ENCODE measurements at places on chromosomes 2 and 18.

GRCh38 chr2:191797942-191798876 lies 48.7 kb downstream of the CAVIN2 start:
- no peaks in the 10 kb centered on the region for H3K4me1 ChIP-seq
- H3K4me3 ChIP-seq = no peak overlapping the region
- no peak for DNase-seq
- H3K27ac ChIP-seq = no peak overlapping the region
- H3K27me3 ChIP-seq = no peaks in the 10 kb centered on the region

GRCh38 chr18:6878556-6879297 lies 149.2 kb downstream of the ARHGAP28 start:
- H3K27ac ChIP-seq = no peak overlapping the region
- no peaks in the 10 kb centered on the region for H3K4me1 ChIP-seq
- H3K4me3 ChIP-seq = no peak overlapping the region

- no peak overlapping the region for H3K27ac ChIP-seq
- H3K36me3 ChIP-seq = no peaks in the 10 kb centered on the region
- H3K27me3 ChIP-seq = peaks cover 30% of the 10 kb centered on the region
- H3K4me3 ChIP-seq = no peak overlapping the region
- H3K4me1 ChIP-seq = peaks cover 3% of the 10 kb centered on the region
- DNase-seq = no peak
These were observed 21.2 kb upstream of the ODC1 start for GRCh38 chr2:10469301-10469700.

GRCh38 chr18:46502444-46502843 lies 154.6 kb downstream of the LOXHD1 start:
- H3K4me3 ChIP-seq = no peak overlapping the region
- H3K36me3 ChIP-seq = no peaks in the 10 kb centered on the region
- no peaks in the 10 kb centered on the region for H3K4me1 ChIP-seq

DNA sequence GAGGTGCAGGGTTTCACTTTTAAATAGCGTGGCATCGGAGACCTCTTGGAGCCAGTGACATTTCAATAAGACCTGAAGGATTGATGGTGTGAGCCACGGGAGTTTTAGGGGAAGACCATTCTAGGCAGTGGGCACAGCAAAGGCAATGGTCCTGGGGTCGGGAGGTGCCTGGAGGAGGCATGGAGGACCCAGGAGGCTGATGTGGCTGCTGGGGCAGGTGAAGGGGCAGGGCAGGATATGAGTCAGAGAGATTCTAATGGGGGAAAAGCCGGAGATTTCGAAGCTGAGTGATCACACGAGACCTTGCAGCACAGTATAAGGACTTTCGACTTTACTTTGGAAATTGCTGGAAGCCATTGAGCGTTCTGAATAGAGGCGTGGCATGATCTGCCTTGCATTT lies 79.6 kb upstream of the KCNE4 start:
- H3K27ac ChIP-seq = no peak overlapping the region
- H3K36me3 ChIP-seq = no peaks in the 10 kb centered on the region
- no peak overlapping the region for H3K4me3 ChIP-seq
- H3K27me3 ChIP-seq = 0 out of 2 replicates have a peak, but pooled peaks cover 4% of the 10 kb centered on the region

DNA sequence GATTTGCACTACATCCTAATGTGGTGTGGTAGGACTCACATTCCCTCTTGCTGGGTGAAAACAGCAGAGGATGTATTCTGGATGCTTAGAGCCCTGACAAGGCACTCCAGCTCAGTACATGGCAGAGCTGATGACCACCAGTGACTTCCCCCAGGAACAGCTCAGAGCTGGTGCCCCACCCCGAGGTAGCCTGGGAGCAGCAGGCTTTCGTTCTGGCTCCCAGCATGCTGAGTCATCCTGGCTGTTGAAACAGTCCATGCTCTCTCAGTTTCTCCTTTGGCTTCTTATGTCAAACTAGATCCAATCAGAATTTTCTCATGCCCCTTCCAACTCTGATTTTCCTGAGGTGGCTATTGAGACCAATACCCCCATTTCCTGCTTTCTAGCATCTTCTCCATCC lies 438.2 kb downstream of the NBAS start:
- H3K36me3 ChIP-seq = no peaks in the 10 kb centered on the region
- peak; percentile 40 for DNase-seq
- no peaks in the 10 kb centered on the region for H3K4me1 ChIP-seq
- H3K27ac ChIP-seq = no peak overlapping the region
- no peak overlapping the region for H3K4me3 ChIP-seq

- no peak for DNase-seq
- H3K36me3 ChIP-seq = no peaks in the 10 kb centered on the region
- H3K4me3 ChIP-seq = no peak overlapping the region
- H3K4me1 ChIP-seq = no peaks in the 10 kb centered on the region
- no peak overlapping the region for H3K27ac ChIP-seq
These were observed 88.0 kb downstream of the TCF7L1 start for GRCh38 chr2:85221067-85221691.

GRCh38 chr2:97741251-97741650 lies 27.9 kb downstream of the ZAP70 start:
- peaks cover 34% of the 10 kb centered on the region for H3K27me3 ChIP-seq
- H3K36me3 ChIP-seq = no peaks in the 10 kb centered on the region
- no peak for DNase-seq
- peaks cover 10% of the 10 kb centered on the region for H3K4me1 ChIP-seq
- no peak overlapping the region for H3K27ac ChIP-seq
- H3K4me3 ChIP-seq = no peak overlapping the region

DNA sequence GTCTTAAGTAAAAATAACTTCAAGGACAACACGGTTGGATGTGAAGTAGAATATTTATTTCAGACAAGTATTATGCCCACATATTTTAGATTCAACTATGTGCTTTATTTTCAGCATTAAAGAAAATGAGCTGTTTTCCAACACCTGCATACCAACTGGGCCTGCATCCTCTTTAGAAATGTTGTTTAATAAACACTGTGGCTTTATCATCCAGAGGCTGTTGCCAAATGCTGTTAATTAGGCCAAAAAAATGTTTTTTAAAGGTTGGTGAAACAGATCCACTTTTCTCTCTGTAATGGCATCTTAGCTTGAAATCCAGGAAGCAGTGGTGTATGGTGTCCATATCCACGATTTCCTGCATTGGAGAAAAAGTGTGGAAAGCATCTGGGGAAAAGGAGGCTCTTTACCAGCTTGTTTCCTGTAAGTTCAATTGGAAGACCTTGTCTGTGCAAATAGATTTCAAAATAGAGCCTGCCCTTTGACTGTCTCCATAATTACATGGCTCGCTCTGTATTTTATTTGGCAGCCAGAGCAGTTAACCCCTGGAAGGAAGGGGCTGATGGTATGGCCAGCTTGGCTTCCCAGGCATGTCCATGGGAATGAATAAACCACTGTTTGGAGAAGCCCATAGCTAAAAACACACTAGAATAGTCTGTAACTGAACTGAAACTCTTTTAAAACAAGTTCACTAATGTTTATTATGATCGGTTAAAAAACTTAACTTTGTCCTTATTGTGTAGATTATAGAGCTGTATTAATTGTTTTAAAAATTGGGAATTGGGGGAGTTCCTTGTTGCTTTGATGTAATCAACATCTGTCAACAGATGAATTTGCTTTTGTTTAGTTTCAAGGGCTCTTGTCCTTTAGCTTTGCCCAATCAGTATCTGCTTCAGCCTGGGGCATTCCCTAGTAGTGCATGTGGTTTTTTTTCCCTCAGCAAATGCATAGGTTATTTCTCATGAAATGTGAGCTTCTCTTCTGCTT lies 33.0 kb upstream of the DLX1 start:
- no peak overlapping the region for H3K27ac ChIP-seq
- DNase-seq = no peak
- peaks cover 37% of the 10 kb centered on the region for H3K4me1 ChIP-seq
- H3K4me3 ChIP-seq = no peak overlapping the region
- H3K36me3 ChIP-seq = no peaks in the 10 kb centered on the region

GRCh38 chr2:134279417-134279816 lies 25.5 kb downstream of the MGAT5 start:
- DNase-seq = no peak
- no peaks in the 10 kb centered on the region for H3K36me3 ChIP-seq
- H3K4me1 ChIP-seq = no peaks in the 10 kb centered on the region
- no peaks in the 10 kb centered on the region for H3K27me3 ChIP-seq

GRCh38 chr2:48170281-48170680 lies 264.0 kb upstream of the FBXO11 start:
- DNase-seq = no peak

- no peaks in the 10 kb centered on the region for H3K27me3 ChIP-seq
- no peaks in the 10 kb centered on the region for H3K4me1 ChIP-seq
- no peaks in the 10 kb centered on the region for H3K36me3 ChIP-seq
These were observed 122.5 kb downstream of the PLEKHM3 start for GRCh38 chr2:207902821-207903220.

- no peak for DNase-seq
- H3K27me3 ChIP-seq = no peaks in the 10 kb centered on the region
- no peak overlapping the region for H3K4me3 ChIP-seq
- H3K36me3 ChIP-seq = no peaks in the 10 kb centered on the region
- H3K4me1 ChIP-seq = no peaks in the 10 kb centered on the region
These were observed 723.7 kb downstream of the DCDC2C start for GRCh38 chr2:4427083-4427482.

GRCh38 chr2:209236377-209236776 lies 187.5 kb upstream of the MAP2 start:
- no peaks in the 10 kb centered on the region for H3K36me3 ChIP-seq
- no peak for DNase-seq
- H3K27ac ChIP-seq = no peak overlapping the region
- H3K4me3 ChIP-seq = no peak overlapping the region
- no peaks in the 10 kb centered on the region for H3K27me3 ChIP-seq
- H3K4me1 ChIP-seq = no peaks in the 10 kb centered on the region

GRCh38 chr2:197311421-197312033 lies 947 bp upstream of the ANKRD44 start:
- no peaks in the 10 kb centered on the region for H3K36me3 ChIP-seq
- DNase-seq = no peak
- no peak overlapping the region for H3K27ac ChIP-seq
- no peak overlapping the region for H3K4me3 ChIP-seq
- H3K27me3 ChIP-seq = peaks cover 15% of the 10 kb centered on the region

- DNase-seq = no peak
- peaks cover 6% of the 10 kb centered on the region for H3K4me1 ChIP-seq
- H3K4me3 ChIP-seq = no peak overlapping the region
- H3K36me3 ChIP-seq = no peaks in the 10 kb centered on the region
These were observed 2.5 kb upstream of the SH3RF3 start for GRCh38 chr2:109126501-109126860.

- no peaks in the 10 kb centered on the region for H3K4me1 ChIP-seq
- peaks cover 4% of the 10 kb centered on the region for H3K27me3 ChIP-seq
- no peaks in the 10 kb centered on the region for H3K36me3 ChIP-seq
- no peak overlapping the region for H3K27ac ChIP-seq
These were observed 71.9 kb upstream of the KLHL29 start for GRCh38 chr2:23312996-23313606.

DNA sequence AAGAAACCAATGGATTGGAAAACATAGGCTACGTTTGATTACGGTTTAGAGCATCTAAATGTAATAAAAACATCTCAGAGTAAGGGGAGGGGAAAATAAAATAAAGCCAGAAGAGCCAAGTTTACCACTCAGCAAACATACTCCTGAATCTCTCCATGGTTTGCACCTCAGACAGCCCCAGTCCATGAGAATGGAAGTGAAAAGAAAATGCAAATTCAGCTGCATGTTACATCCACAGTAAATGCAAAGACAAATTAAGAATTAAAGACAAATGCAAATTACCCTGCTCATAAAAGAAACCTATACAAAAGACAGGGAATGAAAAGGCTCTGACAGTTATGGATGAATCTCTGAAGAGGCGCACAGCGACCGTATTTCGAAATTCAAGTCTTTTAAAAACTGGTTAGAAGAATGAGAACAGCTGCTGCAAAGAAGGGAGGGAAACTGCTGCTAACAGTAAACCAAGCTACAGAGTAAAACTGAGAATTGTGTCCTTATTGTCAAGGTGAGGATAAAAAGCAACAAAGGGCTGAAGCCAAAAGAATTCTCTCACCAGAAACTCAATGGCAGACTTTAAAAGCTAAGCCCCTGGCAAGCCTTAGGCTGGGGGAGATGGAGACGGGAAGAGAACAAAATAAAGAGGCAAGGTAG lies 197.9 kb upstream of the ACVR2A start:
- H3K4me3 ChIP-seq = no peak overlapping the region

- no peaks in the 10 kb centered on the region for H3K36me3 ChIP-seq
- no peak overlapping the region for H3K27ac ChIP-seq
- H3K4me3 ChIP-seq = no peak overlapping the region
- H3K27me3 ChIP-seq = no peaks in the 10 kb centered on the region
These were observed 21.9 kb downstream of the NRP2 start for GRCh38 chr2:205704127-205704741.

GRCh38 chr18:29096079-29096770 lies 919.3 kb upstream of the CDH2 start:
- no peaks in the 10 kb centered on the region for H3K36me3 ChIP-seq
- H3K27ac ChIP-seq = no peak overlapping the region
- H3K4me3 ChIP-seq = no peak overlapping the region
- no peak for DNase-seq
- no peaks in the 10 kb centered on the region for H3K4me1 ChIP-seq
- no peaks in the 10 kb centered on the region for H3K27me3 ChIP-seq

Measured in K562 (cell line).